Esophagus squamous epithelium (tissue), 5 donors: ENCODE measurements at places on chromosomes 11 and 22. TPM values are rescaled to one million over a fixed set of nuclear protein-coding genes. Genes with fewer than 3 reads are reported as not detected.

- no peak overlapping the region for H3K4me3 ChIP-seq
- H3K36me3 ChIP-seq = no peaks in the 10 kb centered on the region
- peaks cover 13% of the 10 kb centered on the region for H3K27me3 ChIP-seq
- DNase-seq = no peak
Measured at GRCh38 chr22:18115906-18116371, 5.3 kb downstream of the TUBA8 start.

DNA sequence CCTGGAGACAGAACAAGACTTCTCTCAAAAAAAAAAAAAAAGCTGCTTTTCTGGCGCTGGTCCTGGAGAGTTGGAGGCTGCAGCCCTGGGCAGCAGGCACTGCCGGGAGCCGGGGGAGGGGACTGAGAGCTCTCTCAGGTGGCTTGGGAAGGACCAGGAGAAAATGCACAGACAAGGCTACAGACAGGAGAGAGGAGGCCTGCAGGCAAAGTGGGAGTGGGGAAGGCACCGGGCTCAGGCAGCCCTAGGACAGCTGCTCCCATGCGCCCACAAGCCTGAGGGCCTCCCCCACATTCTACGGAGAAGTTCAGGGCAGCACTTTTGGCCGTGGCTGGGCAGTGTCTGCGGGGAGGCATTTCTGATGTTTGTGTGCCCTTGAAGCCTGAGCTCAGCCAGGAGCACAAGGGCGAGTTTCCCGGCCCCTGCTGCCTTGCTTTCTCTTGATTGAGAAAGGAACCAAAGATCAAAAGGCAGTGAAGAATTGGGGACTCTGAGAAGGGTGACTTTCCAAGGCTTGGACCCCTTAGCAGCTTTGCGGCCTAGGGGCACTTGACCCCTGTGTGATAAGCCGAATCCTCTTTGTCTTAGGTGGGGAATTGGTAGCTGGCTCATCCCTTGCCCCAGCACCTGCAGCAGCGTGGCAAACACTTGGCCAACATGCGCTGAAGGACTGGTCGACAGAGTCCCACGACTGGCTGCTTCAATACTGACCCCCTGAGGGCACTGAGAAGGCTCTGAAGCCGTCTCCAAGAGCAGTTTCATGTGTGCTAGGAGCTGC lies 35.3 kb downstream of the PPM1F start:
- no peaks in the 10 kb centered on the region for H3K27me3 ChIP-seq
- H3K36me3 ChIP-seq = peaks cover 39% of the 10 kb centered on the region
- peaks cover 21% of the 10 kb centered on the region for H3K4me1 ChIP-seq

DNA sequence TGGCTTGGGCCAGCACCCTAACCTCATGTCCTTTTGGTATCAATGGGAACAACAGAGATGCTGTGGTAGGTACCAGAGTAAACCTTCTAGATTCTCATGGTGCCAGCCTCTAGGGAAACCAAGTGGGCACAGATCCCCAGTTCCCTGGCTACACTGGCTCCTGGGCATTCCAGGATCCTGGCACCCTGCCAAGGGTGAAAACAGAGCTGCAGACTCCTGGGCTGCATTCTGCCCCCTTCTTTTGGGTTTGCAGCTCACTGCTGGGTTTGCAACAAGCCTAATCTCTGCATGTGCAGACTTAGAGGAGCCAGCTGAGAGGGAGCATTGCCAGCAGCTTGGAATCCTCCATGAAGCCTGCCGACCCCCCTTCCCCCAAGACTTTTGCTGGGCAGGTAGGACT lies 30.6 kb downstream of the PRDM11 start:
- H3K27ac ChIP-seq = no peak overlapping the region
- H3K4me3 ChIP-seq = no peak overlapping the region
- no peaks in the 10 kb centered on the region for H3K36me3 ChIP-seq
- no peaks in the 10 kb centered on the region for H3K27me3 ChIP-seq
- H3K4me1 ChIP-seq = peaks cover 39% of the 10 kb centered on the region
- no peak for DNase-seq

GRCh38 chr22:25992331-25992730 lies 176.9 kb upstream of the SEZ6L start:
- no peaks in the 10 kb centered on the region for H3K27me3 ChIP-seq
- H3K27ac ChIP-seq = no peak overlapping the region
- no peaks in the 10 kb centered on the region for H3K36me3 ChIP-seq
- H3K4me3 ChIP-seq = no peak overlapping the region

Gene TST
- total RNA-seq = 163 TPM

Gene PYGM
- 0.95 TPM for total RNA-seq

Gene OR52N4
- not detected for total RNA-seq

Gene TREH
- 0.57 TPM for total RNA-seq

Gene RAB39A
- not detected for total RNA-seq

Gene OPCML
- total RNA-seq = not detected

Gene SLC6A5
- not detected for total RNA-seq

Gene GGT5
- 2.8 TPM for total RNA-seq

Gene PGA5
- 0.22 TPM for total RNA-seq
